Activated CD4-positive, alpha-beta T cell treated with anti-CD3 and anti-CD28 coated beads for 36 hours (primary cell): ENCODE measurements at places on chromosomes 1 and 21. TPM values are rescaled to one million over a fixed set of nuclear protein-coding genes. Genes with fewer than 3 reads are reported as not detected.

- no peak overlapping the region for H3K27ac ChIP-seq
- H3K27me3 ChIP-seq = no peaks in the 10 kb centered on the region
- H3K36me3 ChIP-seq = peaks cover 6% of the 10 kb centered on the region
Measured at GRCh38 chr21:44552136-44552535, 831 bp upstream of the KRTAP10-2 start.

DNA sequence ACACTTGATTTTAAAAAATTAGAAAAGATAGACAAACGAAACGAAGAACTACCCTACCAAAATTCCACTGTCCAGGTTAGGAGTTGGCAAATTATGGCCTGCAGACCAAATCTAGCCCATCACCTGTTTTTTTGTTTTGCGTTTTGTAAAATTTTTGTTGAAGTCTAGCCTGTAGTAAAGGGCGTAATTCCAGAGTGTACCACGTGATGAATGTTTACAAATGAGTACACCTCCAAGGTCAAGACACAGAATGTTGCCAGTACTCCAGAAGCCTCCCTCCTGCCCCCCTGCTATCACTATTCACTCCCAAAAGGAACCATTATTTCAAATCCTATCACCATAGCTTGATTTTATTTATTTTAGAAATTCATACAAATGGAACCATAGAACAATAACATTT lies 17.1 kb upstream of the PODN start:
- H3K4me1 ChIP-seq = peaks cover 10% of the 10 kb centered on the region
- no peak for DNase-seq
- no peaks in the 10 kb centered on the region for H3K27me3 ChIP-seq
- no peak overlapping the region for H3K4me3 ChIP-seq

- no peak overlapping the region for H3K4me3 ChIP-seq
- no peak for DNase-seq
- no peaks in the 10 kb centered on the region for H3K36me3 ChIP-seq
Measured at GRCh38 chr1:59006289-59006658, 222.4 kb upstream of the JUN start.

DNA sequence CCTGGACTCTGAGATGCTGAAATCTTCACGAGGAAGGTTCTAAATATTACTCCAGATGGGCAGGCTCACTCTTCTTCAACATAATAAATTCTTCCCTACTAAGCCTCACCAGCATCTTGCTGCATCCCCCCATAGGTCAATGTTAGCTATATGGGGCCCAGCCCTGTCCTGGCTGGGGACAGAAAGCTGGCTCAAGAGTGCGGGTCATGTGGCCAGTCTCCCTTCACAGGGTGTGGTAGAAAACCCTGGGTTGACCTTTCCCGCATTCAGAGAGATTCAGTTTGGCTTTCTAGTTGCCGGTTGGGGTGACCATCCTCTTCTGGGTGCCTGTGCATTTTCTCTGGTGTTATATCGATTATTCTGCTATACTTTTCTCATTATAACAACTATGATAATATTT lies 19.8 kb upstream of the KPRP start:
- H3K4me1 ChIP-seq = no peaks in the 10 kb centered on the region
- no peak overlapping the region for H3K4me3 ChIP-seq
- no peak for DNase-seq
- peaks cover 27% of the 10 kb centered on the region for H3K27me3 ChIP-seq
- H3K27ac ChIP-seq = no peak overlapping the region

GRCh38 chr1:109389638-109390341 lies 7.9 kb downstream of the SORT1 start:
- peaks cover 36% of the 10 kb centered on the region for H3K27me3 ChIP-seq
- DNase-seq = no peak
- no peaks in the 10 kb centered on the region for H3K36me3 ChIP-seq

- no peak for DNase-seq
- H3K4me1 ChIP-seq = no peaks in the 10 kb centered on the region
- no peak overlapping the region for H3K4me3 ChIP-seq
- H3K27ac ChIP-seq = no peak overlapping the region
Measured at GRCh38 chr1:200198236-200198635, 170.7 kb downstream of the NR5A2 start.

DNA sequence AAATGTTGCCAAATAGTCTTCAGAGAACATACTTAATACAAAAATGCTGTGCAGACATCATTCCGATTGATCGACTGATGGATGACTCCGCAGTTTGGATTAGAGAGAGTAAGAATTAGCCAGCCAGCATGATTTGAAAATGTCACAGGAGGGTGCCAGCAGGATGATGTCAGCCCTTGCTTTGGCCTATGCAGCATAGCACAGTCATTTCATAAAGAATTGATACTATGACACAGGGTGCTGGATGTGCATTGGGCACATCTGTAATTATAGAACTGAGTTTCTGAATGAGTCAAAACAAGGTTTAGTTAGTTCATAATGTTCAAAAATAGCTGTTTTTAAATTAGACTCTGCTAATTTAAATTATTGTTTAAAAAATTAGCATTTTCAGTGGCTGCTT lies 21.6 kb upstream of the TRAF5 start:
- H3K4me1 ChIP-seq = peaks cover 38% of the 10 kb centered on the region
- no peaks in the 10 kb centered on the region for H3K27me3 ChIP-seq
- H3K4me3 ChIP-seq = no peak overlapping the region
- DNase-seq = peak; percentile 76
- peak overlapping the region; percentile 74 for H3K27ac ChIP-seq

GRCh38 chr1:155018617-155019348 lies 14.8 kb downstream of the DCST2 start:
- H3K27me3 ChIP-seq = no peaks in the 10 kb centered on the region
- peaks cover 39% of the 10 kb centered on the region for H3K36me3 ChIP-seq
- H3K4me1 ChIP-seq = peaks cover 55% of the 10 kb centered on the region
- DNase-seq = no peak

GRCh38 chr1:84722794-84723193 lies 32.5 kb upstream of the SSX2IP start:
- H3K27ac ChIP-seq = no peak overlapping the region
- H3K4me3 ChIP-seq = no peak overlapping the region
- H3K4me1 ChIP-seq = peaks cover 18% of the 10 kb centered on the region

DNA sequence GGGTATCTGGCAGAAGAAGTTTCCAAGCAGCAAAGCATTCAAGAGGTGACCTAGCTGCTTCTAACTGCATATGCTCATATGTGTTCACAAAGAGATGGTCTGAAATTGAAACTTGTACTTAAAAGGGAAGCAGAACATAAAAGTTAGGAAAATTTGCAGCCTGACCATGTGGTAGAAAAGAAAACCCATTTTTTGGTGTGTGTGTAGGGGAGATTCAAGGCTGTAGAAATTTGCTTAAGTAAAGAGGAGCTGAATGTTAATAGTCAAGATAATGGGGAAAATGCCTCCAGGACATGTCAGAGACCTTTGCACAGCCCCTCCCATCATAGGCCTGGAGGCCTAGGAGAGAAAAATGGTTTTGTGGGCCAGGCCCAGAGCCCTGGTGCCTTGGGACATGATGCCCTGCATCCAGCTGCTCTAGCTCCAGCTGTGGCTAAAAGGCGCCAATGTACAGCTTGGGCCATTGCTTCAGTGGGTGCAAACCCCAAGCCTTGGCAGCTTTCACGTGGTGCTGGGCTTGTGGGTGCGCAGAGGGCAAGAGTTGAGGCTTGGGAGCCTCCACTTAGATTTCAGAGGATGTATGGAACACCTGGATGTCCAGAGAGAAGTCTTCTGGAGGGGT lies 54.9 kb downstream of the DHRS3 start:
- no peaks in the 10 kb centered on the region for H3K27me3 ChIP-seq
- H3K36me3 ChIP-seq = peaks cover 32% of the 10 kb centered on the region
- H3K4me1 ChIP-seq = no peaks in the 10 kb centered on the region
- no peak overlapping the region for H3K27ac ChIP-seq

GRCh38 chr1:192485692-192486436 lies 89.7 kb upstream of the RGS1 start:
- H3K27me3 ChIP-seq = no peaks in the 10 kb centered on the region
- H3K36me3 ChIP-seq = peaks cover 3% of the 10 kb centered on the region
- peaks cover 6% of the 10 kb centered on the region for H3K4me1 ChIP-seq
- H3K4me3 ChIP-seq = no peak overlapping the region
- H3K27ac ChIP-seq = no peak overlapping the region
- DNase-seq = no peak

DNA sequence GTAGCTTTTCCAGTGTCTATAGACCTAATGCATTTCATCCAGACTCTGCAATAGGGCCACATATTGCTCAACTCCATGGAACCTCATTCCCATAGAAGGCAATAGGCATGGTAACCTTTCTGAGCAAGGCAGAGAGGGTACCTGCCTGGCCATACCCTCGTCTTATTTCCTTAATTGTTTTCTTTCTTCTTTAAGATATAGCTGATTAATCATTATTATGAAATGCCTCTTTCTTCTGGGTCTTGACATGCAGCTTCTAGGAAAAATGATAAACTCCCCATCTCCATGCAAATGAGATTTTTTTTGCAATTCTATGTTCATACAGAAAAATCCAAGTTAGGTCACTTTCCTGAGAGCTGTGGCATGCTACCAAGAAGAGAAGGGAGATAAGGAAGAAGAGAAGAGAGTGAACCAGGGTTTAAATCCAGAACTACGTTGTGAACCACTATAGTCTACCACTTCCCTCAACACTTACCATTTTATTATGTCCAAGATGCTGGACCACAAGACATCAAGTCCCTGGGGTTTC lies 33.0 kb upstream of the IL20 start:
- no peak for DNase-seq
- peaks cover 2% of the 10 kb centered on the region for H3K27me3 ChIP-seq
- no peak overlapping the region for H3K4me3 ChIP-seq
- peaks cover 19% of the 10 kb centered on the region for H3K4me1 ChIP-seq
- H3K27ac ChIP-seq = no peak overlapping the region

DNA sequence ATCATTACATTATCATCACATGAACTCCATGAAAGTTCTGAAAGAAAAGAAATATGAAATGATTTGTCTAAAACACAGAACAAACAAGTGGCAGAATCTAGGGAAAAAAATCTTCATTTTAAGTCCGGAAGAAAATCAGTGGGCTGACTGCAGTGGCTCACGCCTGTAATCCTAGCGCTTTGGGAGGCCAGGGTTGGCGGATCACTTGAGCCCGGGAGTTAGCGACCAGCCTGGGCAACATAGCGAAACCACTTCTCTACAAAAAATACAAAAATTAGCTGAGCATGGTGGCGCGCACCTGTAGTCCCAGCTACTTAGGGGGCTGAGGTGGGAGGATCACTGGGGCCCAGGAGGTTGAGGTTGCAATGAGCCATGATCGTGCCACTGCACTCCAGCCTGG lies 4.8 kb downstream of the FOXJ3 start:
- no peak for DNase-seq
- no peak overlapping the region for H3K27ac ChIP-seq

DNA sequence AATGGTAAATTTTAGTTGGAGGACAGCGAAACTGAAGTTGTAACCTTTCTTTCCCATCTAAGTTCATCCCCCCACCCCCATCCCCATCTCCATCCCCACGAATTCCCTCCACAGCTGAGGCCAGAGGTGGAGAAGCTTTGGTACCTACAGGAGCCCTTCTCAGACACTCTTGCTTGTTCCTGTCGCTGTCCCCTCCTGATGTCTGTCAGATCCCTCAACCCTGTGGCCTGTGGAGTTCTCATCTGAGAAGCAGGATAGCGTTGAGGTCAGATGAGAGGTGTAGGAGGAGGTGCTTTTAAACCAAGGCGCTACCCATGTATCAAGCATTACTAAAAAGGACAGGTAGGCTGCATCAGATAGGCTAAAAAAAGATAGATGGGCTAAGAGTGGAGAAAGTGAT lies 769 bp downstream of the NTPCR start:
- peak overlapping the region; percentile 90 for H3K4me3 ChIP-seq
- peak; percentile 41 for DNase-seq
- peak overlapping the region; percentile 95 for H3K27ac ChIP-seq
- H3K27me3 ChIP-seq = no peaks in the 10 kb centered on the region

GRCh38 chr1:12065872-12066271 lies 2.8 kb downstream of the TNFRSF8 start:
- H3K27ac ChIP-seq = peak overlapping the region; percentile 66
- peak overlapping the region; percentile 64 for H3K4me3 ChIP-seq
- H3K4me1 ChIP-seq = peaks cover 66% of the 10 kb centered on the region
- DNase-seq = peak; percentile 48
- H3K36me3 ChIP-seq = peaks cover 21% of the 10 kb centered on the region

- H3K27me3 ChIP-seq = peaks cover 1% of the 10 kb centered on the region
- no peak for DNase-seq
- H3K4me3 ChIP-seq = no peak overlapping the region
- H3K36me3 ChIP-seq = no peaks in the 10 kb centered on the region
- H3K27ac ChIP-seq = no peak overlapping the region
- no peaks in the 10 kb centered on the region for H3K4me1 ChIP-seq
Measured at GRCh38 chr1:228544021-228544850, 57.1 kb downstream of the RNF187 start.

GRCh38 chr1:197200272-197200899 lies 53.9 kb upstream of the ASPM start:
- H3K4me3 ChIP-seq = peak overlapping the region; percentile 96
- no peaks in the 10 kb centered on the region for H3K27me3 ChIP-seq
- peaks cover 54% of the 10 kb centered on the region for H3K4me1 ChIP-seq
- H3K36me3 ChIP-seq = peaks cover 17% of the 10 kb centered on the region
- DNase-seq = peak; percentile 48
- H3K27ac ChIP-seq = peak overlapping the region; percentile 94

DNA sequence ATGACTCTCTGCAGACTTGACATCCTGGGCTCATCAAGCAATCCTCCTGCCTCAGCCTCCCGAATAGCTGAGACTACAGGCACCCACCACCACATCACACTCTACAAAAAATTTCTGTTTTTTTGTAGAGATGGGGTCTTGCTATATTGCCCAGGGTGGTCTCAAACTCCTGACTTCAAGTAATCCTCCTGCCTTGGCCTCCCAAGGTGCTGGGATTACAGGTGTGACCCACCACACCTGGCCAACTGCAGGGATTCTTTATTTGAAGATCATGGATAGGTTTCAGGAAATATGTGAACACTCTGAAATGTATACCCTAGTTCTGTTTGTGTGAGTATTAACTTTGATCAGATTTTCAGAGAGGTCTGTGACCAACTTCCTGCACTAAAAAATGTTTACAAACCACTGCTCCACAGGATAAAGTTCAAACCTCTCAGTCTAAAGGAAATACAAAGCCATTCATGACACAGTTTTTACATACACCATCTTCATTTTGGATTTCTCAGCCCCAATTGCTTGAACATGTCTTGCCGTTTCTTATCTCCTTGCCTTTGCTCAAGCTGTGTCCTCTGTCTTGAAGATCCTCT lies 252.3 kb upstream of the FGGY start:
- no peaks in the 10 kb centered on the region for H3K36me3 ChIP-seq
- H3K4me3 ChIP-seq = no peak overlapping the region
- H3K4me1 ChIP-seq = peaks cover 27% of the 10 kb centered on the region
- peak overlapping the region; percentile 74 for H3K27ac ChIP-seq
- no peaks in the 10 kb centered on the region for H3K27me3 ChIP-seq
- no peak for DNase-seq

- H3K27me3 ChIP-seq = no peaks in the 10 kb centered on the region
- DNase-seq = no peak
- no peaks in the 10 kb centered on the region for H3K36me3 ChIP-seq
- no peak overlapping the region for H3K27ac ChIP-seq
- no peaks in the 10 kb centered on the region for H3K4me1 ChIP-seq
- no peak overlapping the region for H3K4me3 ChIP-seq
Measured at GRCh38 chr1:108816049-108816893, 40.6 kb downstream of the AKNAD1 start.

OR2T2 gene
- not detected for total RNA-seq

BSND gene
- total RNA-seq = not detected

NUAK2 gene
- total RNA-seq = 2.7 TPM

CTNNBIP1 gene
- 7.5 TPM for total RNA-seq

GPR3 gene
- 1.3 TPM for total RNA-seq

KRTAP13-2 gene
- not detected for total RNA-seq

C1orf198 gene
- 5.8 TPM for total RNA-seq

OR10J1 gene
- total RNA-seq = not detected

CADM3 gene
- total RNA-seq = not detected

FAM78B gene
- 0.51 TPM for total RNA-seq

ATP1A4 gene
- not detected for total RNA-seq

CLDN8 gene
- total RNA-seq = not detected

CD1B gene
- not detected for total RNA-seq

ACTL8 gene
- not detected for total RNA-seq

CR2 gene
- 0.39 TPM for total RNA-seq
